ENCODE measurements at places on chromosomes 12 and 14.

DNA sequence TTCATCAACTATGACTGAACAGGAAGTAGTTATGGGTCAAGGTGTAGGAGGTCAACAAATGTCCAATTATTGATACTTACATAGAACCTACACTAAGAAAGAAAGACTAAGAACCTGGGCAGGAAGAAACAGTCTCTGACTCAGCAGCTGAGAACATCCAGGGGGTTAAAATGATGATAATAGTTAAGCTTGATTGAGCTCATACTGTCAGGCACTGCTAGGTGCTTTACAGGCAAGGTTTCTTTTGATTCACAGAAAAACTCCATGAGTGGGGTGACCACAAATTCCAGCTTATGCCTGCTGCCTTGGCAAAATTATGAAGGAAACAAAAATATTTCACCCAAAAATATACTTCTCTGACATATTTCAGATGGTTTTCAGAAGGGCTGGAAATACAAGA, 75.0 kb downstream of the ACADS start:
- DNase-seq = no peak

- DNase-seq = no peak
Observed at GRCh38 chr12:20596061-20596460, 99.1 kb upstream of the SLCO1C1 start.

DNA sequence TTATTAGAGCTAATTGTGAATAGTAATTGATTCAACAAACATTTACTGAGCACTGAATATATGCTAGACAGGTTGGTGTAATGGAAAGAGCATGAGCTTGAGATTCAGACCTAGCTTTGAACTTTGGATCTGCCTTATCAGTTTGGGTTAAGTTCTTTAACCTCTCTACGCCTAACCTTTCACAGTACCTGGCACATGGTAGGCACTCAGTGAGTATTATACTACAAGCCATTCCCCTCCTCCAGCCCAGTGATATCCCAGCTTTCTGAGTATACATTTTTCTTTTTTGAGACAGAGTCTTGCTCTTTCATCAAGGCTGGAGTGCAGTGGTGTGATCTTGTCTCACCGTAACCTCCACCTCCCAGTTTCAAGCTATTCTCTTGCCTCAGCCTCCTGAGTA, 32.0 kb downstream of the FAM177A1 start:
- no peak for DNase-seq

- DNase-seq = no peak
Observed at GRCh38 chr12:58034712-58035111, 93.3 kb downstream of the ATP23 start.

GRCh38 chr12:69898236-69898635, 73.2 kb downstream of the MYRFL start:
- DNase-seq = no peak

GRCh38 chr14:23006188-23006534, 3.8 kb downstream of the C14orf93 start:
- DNase-seq = no peak

- no peak for DNase-seq
Observed at GRCh38 chr12:110741341-110742095, 1.2 kb downstream of the PPP1CC start.

DNA sequence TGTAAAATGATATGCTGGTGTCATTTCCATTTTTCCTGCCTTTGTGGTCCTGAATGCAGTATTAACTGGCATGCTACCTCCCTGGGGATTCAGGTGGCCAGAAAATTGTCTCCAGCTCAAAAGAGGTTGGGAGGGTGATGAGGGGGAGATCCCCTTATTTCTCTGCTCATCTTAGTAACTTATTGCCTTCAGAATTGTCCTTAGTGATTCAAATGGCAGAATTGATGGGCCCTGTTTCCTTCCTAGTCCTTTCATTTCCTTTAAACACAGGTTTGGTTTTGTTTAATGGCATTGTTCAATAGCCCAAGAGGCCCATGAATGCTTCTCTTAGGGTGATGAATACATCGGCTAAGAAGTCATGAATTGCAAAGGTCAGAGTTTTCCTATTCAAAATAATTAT, 207.0 kb downstream of the SLC41A2 start:
- no peak for DNase-seq

DNA sequence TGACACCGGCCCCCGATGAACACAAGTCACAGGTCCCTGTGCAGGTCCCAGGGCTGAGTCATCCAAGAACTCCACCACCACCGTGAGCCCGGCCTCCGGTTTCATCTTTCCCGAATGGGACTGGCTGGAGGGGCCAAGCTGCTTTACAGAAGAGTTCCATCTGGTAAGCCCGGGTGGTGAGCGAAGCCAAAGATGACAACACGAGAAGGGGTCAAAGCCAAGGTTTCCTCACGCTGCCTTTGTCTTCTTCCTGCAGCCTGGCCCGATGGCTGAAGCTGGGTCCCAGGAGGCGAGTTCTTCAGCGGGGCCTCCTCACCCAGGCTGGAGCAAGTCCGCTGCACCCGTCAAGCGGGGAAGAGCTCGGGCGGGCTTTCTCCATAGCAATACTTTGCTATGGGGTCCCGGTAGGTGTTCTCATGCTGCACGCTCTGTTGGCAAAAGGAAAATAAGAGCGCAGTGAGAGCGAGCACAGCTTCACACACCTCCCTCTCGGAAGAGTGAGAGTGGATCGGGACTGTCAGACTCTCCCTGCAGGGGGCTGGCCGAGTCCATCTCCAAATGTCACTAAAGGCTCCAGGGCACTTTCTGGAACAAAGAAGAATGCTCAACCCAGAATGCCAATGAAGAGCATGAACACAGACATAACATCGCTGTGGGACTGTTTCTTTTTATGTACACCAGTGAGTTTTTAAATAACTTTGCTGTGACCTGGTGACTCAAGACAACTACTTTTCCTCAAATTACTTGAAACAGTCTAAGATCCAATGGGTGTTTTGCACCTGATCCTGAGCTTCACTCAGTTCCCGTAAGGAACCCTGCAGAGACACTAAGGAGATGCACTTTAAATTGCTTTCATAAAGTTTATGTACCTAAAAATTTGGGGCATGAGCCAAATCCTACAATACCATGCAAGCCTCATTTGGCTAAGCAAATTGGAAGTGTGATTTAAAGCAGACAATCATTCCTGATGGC, 20.1 kb downstream of the SPRING1 start:
- DNase-seq = no peak

GRCh38 chr12:52011602-52012214, 5.0 kb downstream of the TAMALIN start:
- no peak for DNase-seq

DNA sequence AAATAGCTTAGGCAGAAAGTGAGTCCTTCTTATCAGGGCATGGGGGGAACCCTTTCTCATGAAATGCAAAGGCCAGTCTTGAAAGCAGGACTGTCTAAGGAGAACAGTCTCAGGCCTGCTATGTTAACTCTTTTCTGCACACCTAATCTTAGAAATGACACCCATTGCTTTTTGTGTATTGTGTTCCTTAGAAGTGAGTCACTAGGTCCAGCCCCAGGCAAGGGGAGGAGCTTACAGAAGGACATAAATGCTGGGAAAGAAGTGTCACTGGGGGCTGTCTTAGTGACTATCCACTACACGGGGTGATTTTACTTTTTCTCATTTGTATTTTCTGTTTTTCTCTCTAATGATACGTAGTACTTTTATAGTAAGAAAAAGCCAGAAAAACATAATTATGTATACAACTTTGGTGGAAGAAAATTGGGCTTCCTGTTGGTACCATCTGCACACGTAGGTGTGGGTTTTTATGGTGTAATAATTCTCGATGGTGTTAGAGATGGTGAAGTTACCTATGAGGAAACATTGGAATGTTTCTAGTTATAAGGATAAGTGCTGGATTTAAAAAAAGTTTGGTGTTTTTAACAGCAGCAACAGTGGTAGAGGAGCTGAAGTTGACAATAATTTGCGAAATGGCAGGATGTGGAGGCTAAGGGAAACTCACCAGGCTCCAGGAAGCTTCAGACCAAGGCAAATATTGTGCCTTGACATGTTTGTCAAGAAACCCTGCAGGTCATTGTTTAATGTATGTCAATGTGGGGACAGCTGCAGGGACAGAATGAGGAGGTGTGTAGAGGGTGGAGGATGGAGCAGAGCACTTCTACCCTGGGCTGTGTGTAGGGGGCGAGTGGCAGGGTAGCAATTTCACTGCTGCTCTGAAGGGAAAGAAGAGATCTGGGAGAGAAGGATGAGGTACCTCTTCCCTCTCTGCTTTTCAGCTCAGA, 214.9 kb downstream of the KTN1 start:
- DNase-seq = no peak

GRCh38 chr14:30389877-30390385, 169.0 kb upstream of the G2E3 start:
- no peak for DNase-seq

DNA sequence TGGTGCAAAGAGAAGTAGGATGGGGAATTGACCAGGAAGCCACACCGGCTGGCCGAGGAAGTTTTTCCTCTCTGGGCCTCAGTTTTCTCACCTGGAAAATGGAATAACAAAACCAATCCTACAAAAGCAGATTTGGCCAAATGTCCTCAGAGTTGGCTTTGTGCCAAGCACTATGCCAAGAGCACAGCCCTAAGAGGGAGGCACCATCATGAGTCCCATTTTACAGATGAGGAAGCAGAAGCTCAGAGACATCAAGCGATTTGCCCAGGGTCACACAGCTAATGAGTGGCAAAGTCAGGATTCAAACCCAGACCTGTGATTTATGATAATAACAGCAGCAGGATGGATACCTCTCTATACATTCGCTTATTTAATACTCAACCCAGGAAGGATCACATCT, 27.3 kb downstream of the RASAL1 start:
- no peak for DNase-seq

GRCh38 chr12:78612190-78612589, 252.4 kb upstream of the SYT1 start:
- DNase-seq = no peak

DNA sequence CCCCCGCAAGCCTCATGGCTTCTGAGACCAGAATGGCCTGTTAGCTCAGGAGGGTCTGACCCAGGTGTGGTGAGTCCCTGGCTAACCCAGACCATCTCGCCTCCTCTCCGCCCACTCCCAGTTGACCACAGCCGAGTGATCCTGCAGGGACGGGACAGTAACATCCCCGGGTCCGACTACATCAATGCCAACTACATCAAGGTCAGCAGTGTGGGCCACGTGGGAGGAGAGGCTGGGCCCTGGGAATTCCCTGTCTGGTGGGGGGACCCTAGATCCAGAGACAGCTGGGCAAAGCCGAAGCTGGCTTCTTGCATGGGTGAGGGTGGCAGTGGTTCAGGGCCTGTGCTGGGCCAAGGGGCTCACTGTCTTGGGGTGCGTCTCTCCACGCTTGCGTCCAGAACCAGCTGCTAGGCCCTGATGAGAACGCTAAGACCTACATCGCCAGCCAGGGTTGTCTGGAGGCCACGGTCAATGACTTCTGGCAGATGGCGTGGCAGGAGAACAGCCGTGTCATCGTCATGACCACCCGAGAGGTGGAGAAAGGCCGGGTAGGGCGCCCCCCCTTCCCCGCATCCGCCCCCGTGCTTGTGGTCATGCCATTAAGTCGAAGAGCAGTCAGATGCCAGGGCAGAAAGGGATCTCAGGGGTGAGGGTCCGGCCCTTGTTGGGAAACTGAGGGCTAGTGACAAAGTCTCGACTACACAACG, 5.0 kb downstream of the PTPN6 start:
- no peak for DNase-seq

DNA sequence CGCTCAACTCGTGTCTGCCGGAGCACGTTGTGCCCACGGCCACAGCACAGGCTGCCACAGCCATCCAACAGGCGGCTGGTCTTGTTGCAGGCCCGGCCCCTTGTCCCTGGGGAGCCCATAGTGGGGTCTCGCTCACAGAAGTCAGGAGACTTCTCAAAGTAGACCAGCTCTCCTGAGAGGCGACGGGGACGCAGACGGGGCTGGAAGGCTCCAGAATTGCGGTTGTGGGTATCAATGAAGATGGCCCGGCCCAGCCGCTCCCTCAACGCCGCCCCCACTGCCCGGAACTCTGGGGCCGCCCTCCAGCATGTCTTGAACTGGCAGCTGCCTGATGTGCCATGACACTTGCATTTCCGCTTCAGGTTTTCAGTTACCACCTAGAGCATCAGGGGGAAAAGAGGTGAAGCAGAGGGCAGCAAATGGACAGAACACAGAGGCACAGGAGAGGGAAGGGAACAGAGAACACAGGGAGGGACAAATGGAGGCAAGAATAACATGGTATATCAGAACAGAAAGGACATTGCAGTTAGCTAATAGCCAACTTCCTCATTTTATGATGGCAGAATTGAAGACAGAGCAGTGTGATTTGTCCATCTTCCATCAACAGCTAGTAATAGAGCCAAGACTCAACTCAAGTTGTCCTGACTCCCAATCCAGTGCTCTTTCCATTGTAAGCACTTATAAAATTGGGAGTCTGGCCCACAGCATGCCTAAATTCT, 5.2 kb downstream of the WNT10B start:
- DNase-seq = no peak

DNA sequence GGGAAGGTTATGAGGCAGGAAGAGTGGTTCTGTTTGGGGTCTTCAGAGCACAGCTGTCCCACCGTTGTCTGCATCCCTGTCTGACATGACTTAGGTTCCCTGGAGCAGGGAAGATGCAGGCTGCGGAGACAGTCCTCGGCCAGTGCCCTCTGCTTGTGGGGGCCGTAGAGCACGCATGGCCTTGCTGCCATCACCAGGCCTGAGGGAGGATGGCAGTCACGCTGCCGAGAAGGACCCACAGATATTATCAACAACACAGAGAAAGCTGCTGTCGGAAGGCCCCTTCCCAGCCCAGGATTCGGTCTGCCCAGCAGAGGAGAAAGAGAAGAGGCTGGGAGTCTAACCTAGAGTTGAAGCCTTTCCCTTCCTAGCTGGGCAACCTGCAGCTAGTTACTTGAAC, 35.0 kb downstream of the ERH start:
- DNase-seq = no peak
